Renal pelvis (tissue), 12 donors: ENCODE measurements at places on chromosomes 5 and 9. TPM values are rescaled to one million over a fixed set of nuclear protein-coding genes. Genes with fewer than 3 reads are reported as not detected.

FAM200C gene
- polyA plus RNA-seq = 13.1 TPM

PPP1R26 gene
- 34.1 TPM for polyA plus RNA-seq

GARNL3 gene
- polyA plus RNA-seq = 18.9 TPM

GRCh38 chr5:90655423-90655822 is 96.8 kb downstream of the ADGRV1 start:
- no peak for DNase-seq

GRCh38 chr9:37990404-37991015 is 78.5 kb downstream of the SHB start:
- no peak for DNase-seq

- peak; percentile 78 for DNase-seq
Measured at GRCh38 chr5:757931-758697, 26.4 kb downstream of the ZDHHC11B start.

DNA sequence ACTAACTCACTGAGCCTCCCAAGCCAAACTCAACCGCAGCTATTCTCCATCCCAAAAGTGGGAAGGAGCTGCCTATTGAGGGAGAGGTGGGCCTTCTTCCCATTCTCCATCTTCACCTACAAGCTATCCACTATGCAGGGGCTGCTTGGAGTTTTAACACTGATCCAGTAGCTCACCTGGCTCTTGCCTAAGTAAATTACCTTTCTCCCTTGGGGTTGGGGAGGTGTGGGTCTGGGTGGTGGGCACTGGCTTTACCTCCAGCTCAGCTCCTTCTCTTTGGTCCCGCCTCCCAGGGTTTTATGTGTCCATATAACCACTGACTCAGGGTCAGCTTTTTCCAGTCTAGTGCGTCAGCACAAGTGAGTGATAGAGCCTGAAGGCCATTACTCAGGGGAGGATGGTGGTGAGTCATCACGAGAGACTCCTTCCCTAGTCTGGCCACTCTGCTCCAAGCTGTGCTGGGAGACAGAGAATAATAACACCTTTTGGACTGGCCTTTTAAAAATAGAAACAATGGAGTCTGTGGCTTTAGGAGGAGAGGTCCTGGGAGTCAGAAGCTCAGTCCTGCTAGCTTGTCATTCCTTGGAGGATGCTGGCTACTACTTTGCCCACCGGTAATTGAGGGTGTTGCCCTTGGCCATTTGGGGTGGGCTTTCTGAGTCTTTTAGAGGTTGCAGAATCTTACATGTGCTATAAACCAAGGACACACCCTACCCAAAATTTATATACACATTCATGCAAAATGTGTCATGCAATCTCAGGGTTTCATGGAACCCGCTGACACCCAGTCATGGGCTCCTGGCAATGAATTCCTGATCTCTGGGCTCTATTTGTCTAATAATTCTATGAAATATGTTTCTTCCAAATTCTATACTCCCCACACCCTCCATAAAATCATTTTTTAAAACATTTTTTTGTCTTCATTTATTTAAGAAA is 35.6 kb upstream of the ATP6V1G1 start:
- peak; percentile 63 for DNase-seq
